ENCODE measurements at places on chromosomes 5 and 9.

DNA sequence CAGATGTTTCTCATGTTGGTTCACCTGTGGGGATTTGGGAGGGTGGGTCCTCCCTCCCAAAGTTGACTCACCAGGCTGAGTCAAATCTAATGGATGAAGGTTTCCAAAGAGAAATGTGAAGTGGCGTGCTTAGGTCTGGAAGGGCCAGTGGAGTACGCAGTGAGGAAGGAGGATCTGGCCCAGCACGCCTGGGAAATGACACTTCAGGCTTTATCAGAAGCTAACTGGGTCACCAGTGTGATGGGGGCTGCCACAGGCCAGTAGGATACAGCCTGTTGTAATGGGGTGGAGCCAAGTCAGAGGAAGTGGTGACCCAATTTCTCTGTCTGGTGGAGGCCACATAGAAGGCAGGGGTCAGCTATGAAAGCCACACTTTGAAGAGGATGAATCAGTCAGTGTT, 18.0 kb downstream of the POLR1E start:
- DNase-seq, result no peak

- DNase-seq, result no peak
Observed at GRCh38 chr9:12640866-12641636, 52.1 kb upstream of the TYRP1 start.

DNA sequence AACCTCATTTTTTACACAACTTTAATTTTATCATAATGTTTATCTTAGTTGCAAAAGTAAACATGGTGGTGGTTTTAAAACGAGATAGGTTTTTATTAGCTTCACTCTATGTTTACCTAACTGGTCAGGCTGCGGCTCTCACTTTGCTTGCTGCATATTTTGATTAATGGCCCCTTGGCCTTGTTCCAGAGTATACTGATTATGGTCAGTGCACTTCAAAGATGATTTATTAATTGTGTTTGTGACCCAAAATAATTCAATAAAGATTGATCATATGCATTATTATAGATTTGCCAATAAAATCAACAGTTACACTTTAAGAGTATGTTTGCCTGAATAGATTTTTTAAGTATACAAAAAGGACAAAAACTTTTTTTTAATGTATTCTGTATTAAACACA, 188.0 kb downstream of the XRCC4 start:
- DNase-seq, result peak; percentile 51

DNA sequence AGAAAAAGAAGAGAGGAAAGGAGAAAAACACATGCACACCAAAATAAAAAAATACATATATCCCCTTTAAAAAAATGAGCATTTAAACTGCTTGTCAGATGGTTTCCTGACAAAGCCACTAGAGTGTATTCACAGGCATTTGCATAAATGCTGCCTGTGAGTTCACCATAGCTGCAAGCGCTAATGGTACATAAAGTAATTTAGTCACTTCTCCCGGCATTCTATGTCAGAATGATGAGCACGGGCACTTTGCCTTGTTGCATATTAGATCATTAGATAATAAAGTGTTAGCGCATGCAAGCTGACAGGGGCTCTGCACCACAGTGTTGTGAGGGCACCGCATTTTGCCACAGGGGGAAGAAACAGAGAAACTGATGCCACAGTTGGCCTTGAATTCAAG, 280.6 kb downstream of the EBF1 start:
- DNase-seq, result no peak

DNA sequence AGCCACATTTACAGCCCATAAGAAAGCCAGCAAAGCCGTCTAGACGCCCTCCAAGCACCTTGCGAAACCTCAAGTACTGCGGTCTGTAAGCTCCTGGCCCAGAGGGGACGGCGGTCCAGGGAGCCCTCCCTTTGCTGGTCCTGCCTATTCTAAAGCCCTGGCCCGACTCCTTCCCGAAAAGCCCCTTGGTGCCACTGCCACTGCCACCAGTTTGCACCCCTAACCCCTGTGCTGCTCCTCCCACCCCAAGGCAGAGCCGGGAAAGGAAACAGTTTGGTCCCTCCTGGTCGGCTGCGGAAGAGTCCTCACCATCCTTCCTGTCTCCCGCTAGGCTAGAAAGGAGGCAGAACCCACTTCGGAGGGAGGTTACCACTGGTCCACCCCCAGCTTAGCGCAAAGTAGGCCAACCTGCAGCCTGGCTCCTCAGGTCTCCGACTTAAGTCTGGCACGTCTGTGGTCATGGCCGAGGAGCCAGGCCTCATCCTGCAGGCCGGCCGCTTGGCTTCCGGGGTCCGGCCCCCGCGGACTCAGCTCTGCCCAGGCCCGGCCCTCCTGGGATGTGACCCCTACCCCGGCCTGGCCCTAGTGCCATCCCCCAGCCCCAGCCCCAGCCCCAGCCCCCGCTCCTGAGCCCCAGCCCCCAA, 916 bp downstream of the TOR1A start:
- DNase-seq, result peak; percentile 24

GRCh38 chr5:8848997-8849594, 696.8 kb downstream of the SEMA5A start:
- DNase-seq, result peak; percentile 14

GRCh38 chr9:91727316-91727861, 222.6 kb downstream of the ROR2 start:
- DNase-seq, result peak; percentile 5

GRCh38 chr5:68329554-68330255, 114.1 kb downstream of the PIK3R1 start:
- DNase-seq, result no peak

- DNase-seq, result peak; percentile 53
Observed at GRCh38 chr9:5608298-5609225, 20.3 kb upstream of the RIC1 start.

DNA sequence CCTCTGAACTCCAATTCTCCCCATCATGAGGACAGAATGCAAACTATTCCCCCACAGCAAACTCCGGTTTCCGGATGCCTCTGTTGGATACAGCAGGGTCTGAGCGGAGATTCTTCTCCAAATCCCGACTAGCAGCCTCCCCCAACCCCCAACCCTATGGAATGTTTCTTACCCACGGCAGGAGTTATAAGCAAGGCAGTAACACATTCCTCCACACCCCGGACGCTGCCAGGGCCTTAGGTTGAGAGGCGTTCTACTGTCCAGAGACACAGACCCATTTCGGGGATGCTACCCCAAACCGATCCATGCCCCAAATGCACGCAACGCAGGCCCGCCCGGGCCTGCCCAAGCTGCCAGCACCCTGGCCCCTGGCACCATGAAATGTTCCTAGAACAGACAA, 85.6 kb upstream of the LMX1B start:
- DNase-seq, result no peak

DNA sequence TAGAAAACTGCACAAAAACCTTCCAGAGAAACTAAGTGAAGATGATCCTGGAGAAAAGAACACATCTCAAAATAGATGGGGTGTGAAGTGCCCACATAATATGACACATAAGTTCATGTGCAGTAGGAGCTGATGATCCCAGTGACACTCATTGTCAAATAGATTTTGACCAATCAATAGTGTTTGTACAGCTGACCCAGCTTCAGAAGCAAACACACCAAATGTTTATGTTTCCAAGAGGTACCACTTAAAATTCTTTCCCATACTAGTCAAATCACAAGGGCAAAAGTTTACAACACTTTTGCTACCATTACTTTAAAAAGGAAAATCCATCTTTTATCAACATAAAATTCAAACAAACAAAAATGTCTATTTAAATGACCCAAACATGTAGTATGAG, 175.0 kb downstream of the MLLT3 start:
- DNase-seq, result no peak

GRCh38 chr5:80442742-80443141, 34.9 kb downstream of the ZFYVE16 start:
- DNase-seq, result no peak

All from NCI-H226 (cell line).